Stimulated activated CD8-positive, alpha-beta memory T cell treated with anti-CD3 and anti-CD28 coated beads, Interleukin-4, amount 100 ng/mL, for 1 hour (primary cell): ENCODE measurements at places on chromosomes 16 and 17.

DNA sequence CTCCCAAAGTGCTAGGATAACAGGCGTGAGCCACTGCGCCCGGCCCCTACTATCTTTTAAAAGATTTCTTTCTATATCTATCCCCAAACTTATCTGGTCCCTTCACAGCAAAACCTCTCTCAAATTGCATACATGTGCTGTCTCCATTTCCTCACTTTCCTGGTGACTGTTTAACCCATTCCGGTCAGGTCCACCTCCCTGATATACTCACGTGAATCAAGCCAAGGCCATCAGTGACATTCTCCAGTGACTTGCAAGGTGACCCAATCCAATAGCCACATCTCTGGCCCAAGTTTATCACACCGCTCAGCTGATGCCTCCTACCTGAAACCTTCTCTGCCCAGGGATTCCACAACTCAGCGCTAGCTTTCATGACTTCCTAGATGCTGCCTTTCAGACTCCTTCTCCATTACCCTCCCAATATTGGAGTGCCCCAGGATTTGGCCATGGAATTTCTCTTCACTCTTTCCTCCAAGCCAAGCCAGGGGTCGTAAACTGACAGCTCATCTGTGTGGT is 1.4 kb upstream of the CTCF start:
- DNase-seq = no peak

- no peak for DNase-seq
These were observed 42.3 kb upstream of the NKD1 start for GRCh38 chr16:50505714-50506542.

GRCh38 chr16:70774261-70774660 is 26.7 kb downstream of the VAC14 start:
- DNase-seq = no peak

GRCh38 chr16:17362946-17363345 is 107.8 kb downstream of the XYLT1 start:
- DNase-seq = no peak

DNA sequence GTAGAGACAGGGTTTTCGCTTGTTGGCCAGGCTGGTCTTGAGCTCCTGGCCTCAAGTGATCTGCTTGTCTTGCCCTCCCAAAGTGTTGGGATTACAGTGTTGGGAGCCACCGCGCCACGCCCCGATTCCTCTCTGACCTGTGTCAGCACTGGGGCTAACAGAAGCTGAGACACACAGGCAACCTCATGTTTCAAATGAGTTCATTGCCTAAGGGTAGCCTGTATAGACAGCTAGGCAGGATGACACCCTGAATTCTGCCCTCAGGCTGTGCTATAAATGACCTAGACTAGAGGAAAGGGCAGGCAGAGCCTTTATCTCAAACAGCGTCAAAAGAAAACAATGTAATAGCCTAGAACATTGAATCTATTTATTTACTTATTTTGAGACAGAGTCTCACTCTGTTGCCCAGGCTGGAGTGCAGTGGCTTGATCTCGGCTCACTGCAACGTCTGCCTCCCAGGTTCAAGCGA is 2.3 kb upstream of the CDK3 start:
- no peak for DNase-seq

DNA sequence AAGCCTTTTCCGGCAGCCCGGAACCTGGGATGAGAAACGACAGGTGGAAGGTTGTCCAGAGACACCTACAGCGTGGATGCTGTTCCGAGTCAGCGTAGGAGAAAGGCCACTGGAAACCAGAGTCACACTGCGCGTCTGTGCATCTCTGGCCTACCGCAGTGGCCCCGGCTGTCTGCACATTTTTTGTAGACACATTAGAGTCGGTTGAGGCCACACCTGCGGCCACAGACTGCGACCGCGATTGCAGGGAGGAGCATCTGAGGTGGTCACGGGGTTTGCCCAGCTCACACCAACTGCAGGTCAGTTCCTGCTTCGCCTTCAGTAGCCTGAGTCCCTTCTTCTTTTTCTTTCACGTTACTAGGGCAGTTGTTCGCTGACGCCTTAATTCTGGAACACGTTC is 52.4 kb downstream of the WDR45B start:
- no peak for DNase-seq

DNA sequence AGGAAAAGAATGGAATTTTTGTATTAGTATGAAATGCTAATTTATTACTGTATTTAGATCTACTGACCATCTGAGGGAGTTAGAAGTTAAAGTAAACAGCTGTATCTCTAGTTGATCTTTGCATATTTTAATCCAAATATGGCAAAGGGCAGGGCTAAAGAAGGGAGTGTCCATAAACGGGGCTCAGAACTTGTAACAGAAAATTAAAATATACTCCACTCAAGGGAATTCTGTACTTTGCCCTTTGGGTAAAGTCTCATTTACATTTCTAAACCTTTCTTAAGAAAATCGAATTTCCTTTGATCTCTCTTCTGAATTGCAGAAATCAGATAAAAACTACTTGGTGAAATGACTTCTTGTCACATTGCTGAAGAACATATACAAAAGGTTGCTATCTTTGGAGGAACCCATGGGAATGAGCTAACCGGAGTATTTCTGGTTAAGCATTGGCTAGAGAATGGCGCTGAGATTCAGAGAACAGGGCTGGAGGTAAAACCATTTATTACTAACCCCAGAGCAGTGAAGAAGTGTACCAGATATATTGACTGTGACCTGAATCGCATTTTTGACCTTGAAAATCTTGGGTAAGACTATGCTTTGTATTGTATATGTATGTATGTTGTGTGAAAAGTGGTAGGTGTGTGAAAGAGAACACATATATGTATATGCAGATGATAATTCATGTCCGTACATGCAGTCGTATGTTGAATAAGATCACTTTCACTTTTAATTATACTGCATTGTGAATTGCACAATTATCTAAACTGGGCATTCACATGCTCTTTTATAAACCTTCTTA is at the start of gene ASPA:
TSS of gene ASPA (plus strand) at position 186 of the 799 bp plus-strand sequence. CDS start at position 349, 163 bp downstream.
- no peak for DNase-seq
